ENCODE measurements at places on chromosomes 7 and 10. TPM values are rescaled to one million over a fixed set of nuclear protein-coding genes. Genes with fewer than 3 reads are reported as not detected.

GRCh38 chr10:129865960-129866359 is 98.1 kb downstream of the EBF3 start:
- H3K4me3 ChIP-seq = no peak overlapping the region
- no peaks in the 10 kb centered on the region for H3K36me3 ChIP-seq
- H3K27ac ChIP-seq = no peak overlapping the region

GRCh38 chr10:71533936-71534335 is 137.2 kb downstream of the CDH23 start:
- peaks cover 10% of the 10 kb centered on the region for H3K27me3 ChIP-seq
- no peak overlapping the region for H3K27ac ChIP-seq
- no peak for DNase-seq

DNA sequence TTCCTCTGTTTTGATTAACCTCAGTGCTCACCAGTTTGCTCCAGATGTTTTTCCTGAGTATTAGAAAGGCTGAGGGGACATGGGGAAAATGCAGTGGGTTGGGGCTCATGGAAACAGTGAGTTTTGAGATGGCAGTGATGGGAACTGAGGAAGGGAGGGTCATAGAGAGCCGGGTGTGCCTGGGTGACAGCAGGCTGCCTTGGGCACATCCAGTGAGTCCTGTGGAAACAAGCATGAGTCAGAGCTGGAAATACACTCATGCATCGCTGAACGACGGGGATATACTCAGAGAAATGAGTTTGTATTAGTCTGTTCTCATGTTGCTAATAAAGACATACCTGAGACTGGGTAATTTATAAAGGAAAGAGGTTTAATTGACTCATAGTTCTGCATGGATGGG is 202.2 kb downstream of the TMEM178B start:
- H3K27ac ChIP-seq = no peak overlapping the region
- DNase-seq = no peak
- no peak overlapping the region for H3K4me3 ChIP-seq
- no peaks in the 10 kb centered on the region for H3K4me1 ChIP-seq

Gene TEX47
- not detected for total RNA-seq

DNA sequence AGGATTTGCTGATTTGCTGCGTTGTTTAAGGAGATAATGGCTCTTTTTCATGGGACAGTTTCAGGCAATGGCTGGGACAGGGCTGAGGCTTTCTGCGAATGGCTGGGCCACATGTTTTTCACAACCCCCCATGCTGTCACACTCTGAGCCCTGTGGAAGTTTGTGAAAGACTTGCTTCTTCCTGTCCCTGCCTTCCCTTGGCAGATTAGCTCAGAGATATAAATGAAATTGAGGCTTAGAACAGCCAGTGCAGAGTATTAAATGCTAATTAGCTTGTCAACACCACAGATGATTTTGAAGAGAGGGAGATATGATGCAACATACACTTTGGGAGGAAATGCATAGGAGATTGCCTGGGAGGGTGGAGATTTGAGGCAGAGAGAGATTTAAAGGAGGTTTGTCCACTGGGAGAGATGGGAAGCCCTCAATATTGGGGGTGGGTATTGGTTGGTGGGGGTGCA is 232.0 kb downstream of the SH2D4B start:
- no peaks in the 10 kb centered on the region for H3K36me3 ChIP-seq
- no peaks in the 10 kb centered on the region for H3K27me3 ChIP-seq
- H3K4me1 ChIP-seq = peaks cover 8% of the 10 kb centered on the region
- H3K27ac ChIP-seq = no peak overlapping the region

DNA sequence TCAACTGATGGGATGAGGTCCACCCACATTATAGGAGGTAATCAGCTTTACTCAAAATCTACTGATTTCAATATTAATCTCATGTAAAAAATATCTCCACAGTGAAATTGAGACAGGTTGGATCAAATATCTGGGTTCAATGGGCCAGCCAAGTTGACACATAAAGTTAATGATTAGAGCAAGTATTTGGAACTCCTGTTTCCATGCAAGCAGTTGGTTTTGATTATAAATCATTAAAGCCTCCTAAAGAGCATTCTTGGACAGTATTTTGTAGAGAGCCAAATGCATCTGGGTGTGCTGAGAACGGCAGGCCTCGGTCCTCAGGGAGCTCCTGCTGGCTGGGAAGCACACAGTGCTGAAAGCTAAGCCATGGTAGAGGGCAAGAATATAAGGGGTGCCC is 126.9 kb upstream of the BTBD16 start:
- no peak overlapping the region for H3K27ac ChIP-seq
- no peak overlapping the region for H3K4me3 ChIP-seq
- no peak for DNase-seq
- H3K36me3 ChIP-seq = peaks cover 28% of the 10 kb centered on the region
- no peaks in the 10 kb centered on the region for H3K27me3 ChIP-seq

GRCh38 chr10:5684971-5685763 is 529 bp downstream of the TASOR2 start:
- peaks cover 17% of the 10 kb centered on the region for H3K4me1 ChIP-seq
- H3K36me3 ChIP-seq = no peaks in the 10 kb centered on the region
- peaks cover 14% of the 10 kb centered on the region for H3K27me3 ChIP-seq
- H3K4me3 ChIP-seq = peak overlapping the region; percentile 88
- H3K27ac ChIP-seq = peak overlapping the region; percentile 96

GRCh38 chr7:136997735-136998134 is 129.3 kb downstream of the CHRM2 start:
- H3K27ac ChIP-seq = no peak overlapping the region
- no peaks in the 10 kb centered on the region for H3K36me3 ChIP-seq
- no peaks in the 10 kb centered on the region for H3K27me3 ChIP-seq
- no peak for DNase-seq
- peaks cover 1% of the 10 kb centered on the region for H3K4me1 ChIP-seq

- H3K27ac ChIP-seq = no peak overlapping the region
- H3K4me1 ChIP-seq = no peaks in the 10 kb centered on the region
- H3K27me3 ChIP-seq = no peaks in the 10 kb centered on the region
- no peak for DNase-seq
Observed at GRCh38 chr10:95941115-95941514, 33.3 kb downstream of the CC2D2B start.

- no peaks in the 10 kb centered on the region for H3K36me3 ChIP-seq
- peak within 1 kb of the TSS; percentile 82 for H3K4me3 ChIP-seq
- H3K4me1 ChIP-seq = peaks cover 21% of the 10 kb centered on the region
- peak; percentile 46 for DNase-seq
- H3K27me3 ChIP-seq = peaks cover 15% of the 10 kb centered on the region
- H3K27ac ChIP-seq = peak within 1 kb of the TSS; percentile 68
Observed at GRCh38 chr7:116499168-116500077, at the start of gene CAV2. CAV2 (plus strand) TSS chr7:116499738; CDS start chr7:116499782, 44 bp downstream.

- peaks cover 28% of the 10 kb centered on the region for H3K4me1 ChIP-seq
- peaks cover 3% of the 10 kb centered on the region for H3K27me3 ChIP-seq
- no peak overlapping the region for H3K27ac ChIP-seq
- H3K36me3 ChIP-seq = no peaks in the 10 kb centered on the region
Observed at GRCh38 chr7:31443457-31443856, 70.4 kb upstream of the ITPRID1 start.

GRCh38 chr7:116468534-116468933 is 31.0 kb upstream of the CAV2 start:
- DNase-seq = no peak
- H3K36me3 ChIP-seq = no peaks in the 10 kb centered on the region
- H3K27me3 ChIP-seq = no peaks in the 10 kb centered on the region
- no peaks in the 10 kb centered on the region for H3K4me1 ChIP-seq
- no peak overlapping the region for H3K4me3 ChIP-seq
- no peak overlapping the region for H3K27ac ChIP-seq

GRCh38 chr10:51694086-51694768 is 5.2 kb downstream of the CSTF2T start:
- H3K27me3 ChIP-seq = no peaks in the 10 kb centered on the region
- H3K36me3 ChIP-seq = peaks cover 4% of the 10 kb centered on the region
- no peak for DNase-seq
- no peak overlapping the region for H3K4me3 ChIP-seq

- DNase-seq = no peak
- H3K36me3 ChIP-seq = no peaks in the 10 kb centered on the region
- H3K27ac ChIP-seq = no peak overlapping the region
Observed at GRCh38 chr7:121002757-121003200, 14.3 kb downstream of the CPED1 start.

DNA sequence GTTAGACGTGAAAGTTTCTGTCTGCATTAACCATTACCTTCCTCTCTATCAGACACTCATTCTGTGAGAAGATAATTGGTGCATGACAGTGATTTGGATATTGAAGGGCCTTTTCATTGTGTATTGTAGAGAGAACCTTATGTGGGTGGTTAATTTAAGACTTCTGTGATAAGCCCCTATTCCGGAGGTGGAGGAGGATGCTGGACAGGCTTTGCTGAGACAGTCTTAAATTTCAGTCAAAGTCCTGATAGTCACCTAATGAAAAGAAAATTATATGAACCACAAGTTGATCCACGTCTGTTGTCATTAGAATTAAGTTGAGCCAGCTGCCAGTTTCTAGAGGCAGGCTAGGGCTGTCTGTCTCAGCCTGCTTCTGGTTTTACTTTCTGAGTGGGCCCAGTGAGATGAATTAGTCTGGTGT is 62.9 kb downstream of the CELF2 start:
- no peak for DNase-seq
- no peaks in the 10 kb centered on the region for H3K36me3 ChIP-seq
- peaks cover 8% of the 10 kb centered on the region for H3K27me3 ChIP-seq
- no peaks in the 10 kb centered on the region for H3K4me1 ChIP-seq

GRCh38 chr10:104223304-104223703 is 8.9 kb downstream of the CFAP43 start:
- H3K27me3 ChIP-seq = no peaks in the 10 kb centered on the region
- H3K36me3 ChIP-seq = no peaks in the 10 kb centered on the region
- H3K4me1 ChIP-seq = peaks cover 3% of the 10 kb centered on the region
- DNase-seq = no peak
- H3K4me3 ChIP-seq = no peak overlapping the region

GRCh38 chr7:157397036-157397720 is 60.4 kb downstream of the DNAJB6 start:
- peaks cover 17% of the 10 kb centered on the region for H3K4me1 ChIP-seq
- no peaks in the 10 kb centered on the region for H3K27me3 ChIP-seq
- H3K36me3 ChIP-seq = peaks cover 26% of the 10 kb centered on the region
- DNase-seq = no peak
- peak overlapping the region; percentile 93 for H3K27ac ChIP-seq

Gene ASIC3
- total RNA-seq = 3.5 TPM

GRCh38 chr10:23015021-23015707 is 80.2 kb upstream of the MSRB2 start:
- no peak overlapping the region for H3K27ac ChIP-seq
- no peak for DNase-seq
- peaks cover 4% of the 10 kb centered on the region for H3K27me3 ChIP-seq
- peaks cover 1% of the 10 kb centered on the region for H3K36me3 ChIP-seq
- H3K4me3 ChIP-seq = no peak overlapping the region

DNA sequence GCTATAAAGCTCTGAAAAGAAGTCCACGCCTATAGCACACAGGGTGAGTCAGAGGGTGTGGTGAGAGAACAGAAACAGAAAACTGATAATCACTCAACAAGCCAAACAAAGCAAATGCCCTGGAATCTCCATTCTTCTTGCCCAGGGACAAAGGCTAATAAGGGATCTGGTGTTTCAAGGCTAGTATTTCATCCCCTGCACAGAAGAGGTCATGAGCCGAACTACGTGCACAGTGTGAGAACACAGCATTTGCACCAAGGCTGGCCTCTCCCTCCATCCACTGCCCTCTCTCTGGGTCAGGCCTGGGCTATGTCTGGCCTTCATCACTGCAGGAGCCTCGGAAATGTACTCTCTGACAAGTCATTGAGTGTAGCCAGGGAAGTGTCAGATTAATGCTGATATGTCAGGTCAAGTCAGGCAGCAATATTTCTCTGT is 42.7 kb downstream of the PRR15 start:
- H3K36me3 ChIP-seq = no peaks in the 10 kb centered on the region
- H3K27me3 ChIP-seq = no peaks in the 10 kb centered on the region
- peak overlapping the region; percentile 91 for H3K27ac ChIP-seq

Gene GRID2IP
- total RNA-seq = 2.5 TPM

Gene RASA4B
- 10.8 TPM for total RNA-seq
